Stimulated activated CD4-positive, alpha-beta T cell treated with anti-CD3 and anti-CD28 coated beads, Interleukin-12 subunit alpha, Interleukin-12 subunit beta, amount 100 ng/mL, for 24 hours (primary cell): ENCODE measurements at places on chromosomes 2 and 18.
A peak's percentile ranks its signal among the peaks of the same experiment; 100 is the strongest.

GRCh38 chr2:197838579-197838978, 34.2 kb downstream of the PLCL1 start:
- DNase-seq = no peak

DNA sequence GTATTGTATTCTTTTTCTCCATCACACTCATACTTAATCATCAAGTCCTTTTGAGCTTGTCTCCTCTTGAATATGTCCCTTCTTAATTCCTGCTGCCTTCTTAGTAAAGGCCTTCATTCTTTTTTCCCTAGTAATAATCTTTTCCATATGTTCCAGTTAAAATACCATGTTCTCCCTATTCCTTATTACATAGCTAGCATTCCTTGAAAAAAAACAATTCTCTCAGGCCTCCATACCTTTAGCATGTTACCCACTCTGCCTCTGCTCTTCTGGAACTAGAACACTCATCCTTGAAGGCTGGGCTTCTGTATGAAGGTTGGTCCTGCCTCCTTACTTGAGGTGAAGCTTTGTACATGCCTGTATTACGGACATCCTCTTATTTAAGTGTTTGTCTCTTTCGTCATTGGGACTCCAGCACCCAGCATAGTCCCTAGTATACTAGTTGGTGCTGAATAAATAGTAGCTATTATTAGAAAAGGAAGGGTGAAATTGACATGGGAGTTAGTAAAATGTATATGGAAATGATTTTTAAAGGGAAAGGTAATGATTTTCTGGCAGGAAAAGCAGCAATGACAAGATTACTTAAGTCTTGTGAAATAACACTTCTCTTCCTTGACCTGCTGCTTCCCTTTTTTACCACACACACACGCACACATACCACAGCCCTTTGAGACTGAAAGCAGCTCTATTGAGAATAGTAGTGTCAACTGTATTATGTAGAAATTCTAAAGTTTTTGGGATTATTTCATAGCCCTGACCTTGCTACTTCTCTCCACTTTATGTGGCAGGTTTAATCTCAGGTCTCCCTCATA, 45.6 kb downstream of the REL start:
- DNase-seq = no peak

GRCh38 chr2:29951576-29951975, 30.2 kb upstream of the ALK start:
- no peak for DNase-seq

- no peak for DNase-seq
Observed at GRCh38 chr18:11986061-11986460, 4.8 kb downstream of the IMPA2 start.

DNA sequence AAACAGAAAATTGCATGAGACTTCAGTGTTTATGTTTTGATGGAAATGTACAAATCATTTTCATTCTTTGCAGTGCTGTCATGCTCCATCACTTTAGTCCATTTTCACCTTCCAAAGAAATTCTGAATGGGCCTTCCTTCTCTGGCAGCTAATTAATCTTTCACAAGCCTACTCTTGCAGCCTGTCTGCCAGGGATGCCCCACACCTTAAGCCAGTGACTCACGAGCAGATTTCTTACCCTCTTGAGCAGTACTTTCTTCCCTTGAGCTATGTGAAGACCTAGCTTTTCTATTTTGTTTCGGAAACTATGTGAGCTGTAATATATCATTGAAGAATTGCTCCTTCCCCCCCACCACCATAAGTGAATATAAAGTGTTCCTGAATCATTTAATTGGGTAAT, 404.3 kb upstream of the VWC2L start:
- DNase-seq = no peak

DNA sequence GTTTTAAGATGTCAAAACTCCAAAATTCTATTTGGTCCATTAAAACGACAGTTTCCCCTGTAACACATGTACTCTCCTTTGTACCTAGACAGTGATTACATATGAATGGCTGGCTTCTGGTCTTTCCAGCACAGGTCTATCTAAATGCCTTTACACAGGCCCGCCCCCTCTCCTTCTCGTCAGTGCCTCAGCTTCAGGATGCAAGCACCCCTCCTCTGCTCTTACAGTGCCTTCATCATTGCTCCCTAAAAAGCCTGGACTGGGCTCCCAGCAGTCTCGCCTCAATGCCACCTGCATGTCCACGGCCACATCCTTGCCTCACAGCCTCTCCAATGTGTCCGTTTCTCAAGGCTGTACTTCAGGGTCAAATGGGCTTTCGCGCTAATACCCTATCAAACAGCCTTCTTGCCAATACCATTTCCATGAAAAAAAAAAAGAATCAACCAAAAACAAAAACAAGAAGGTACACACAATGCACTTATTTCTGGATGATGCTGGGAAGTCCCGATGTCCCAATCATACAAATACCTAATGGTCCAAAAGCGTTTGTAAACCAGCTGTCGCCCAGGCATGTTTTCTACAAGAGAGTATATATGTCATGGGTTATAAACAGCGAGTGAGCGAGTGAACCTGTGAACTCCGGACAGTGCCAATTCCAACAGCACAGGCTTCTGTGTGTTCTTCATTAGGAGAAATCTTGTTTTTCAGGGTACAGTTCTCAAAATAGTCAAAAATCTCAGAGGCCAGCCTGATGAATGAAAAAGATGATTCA, 77.2 kb downstream of the EIPR1 start:
- DNase-seq = no peak

DNA sequence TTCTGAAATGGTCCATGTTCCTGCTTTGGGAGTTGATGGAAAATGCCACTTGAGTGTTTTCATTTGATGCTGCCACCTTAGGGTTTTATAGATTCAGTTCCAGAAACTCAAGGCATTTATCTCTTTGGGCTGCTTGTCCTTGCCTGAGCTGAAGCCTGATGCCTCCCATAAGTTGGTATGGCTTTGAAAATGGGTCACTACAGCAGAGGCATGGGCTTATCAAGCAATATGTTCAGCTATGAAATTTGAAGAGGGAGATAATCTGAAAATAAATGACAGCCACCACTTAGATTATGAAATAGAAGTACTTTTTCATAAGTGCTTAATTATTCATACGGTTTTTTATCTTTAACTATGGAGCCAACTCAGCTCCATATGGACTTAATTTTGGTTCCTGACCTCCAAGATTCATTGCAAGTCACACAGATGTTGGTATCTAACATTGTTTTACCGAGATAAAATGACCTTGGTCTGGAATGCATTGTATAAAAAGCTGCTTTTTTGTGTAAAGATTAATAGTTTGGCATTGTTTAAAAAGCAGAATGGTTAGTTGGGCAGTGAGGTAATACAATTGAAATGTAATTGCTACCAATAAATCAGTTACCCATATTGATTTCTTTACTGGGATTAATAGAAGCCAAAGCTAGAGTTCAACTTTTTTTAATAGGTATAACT, 4.5 kb downstream of the SLC14A1 start:
- DNase-seq = no peak

DNA sequence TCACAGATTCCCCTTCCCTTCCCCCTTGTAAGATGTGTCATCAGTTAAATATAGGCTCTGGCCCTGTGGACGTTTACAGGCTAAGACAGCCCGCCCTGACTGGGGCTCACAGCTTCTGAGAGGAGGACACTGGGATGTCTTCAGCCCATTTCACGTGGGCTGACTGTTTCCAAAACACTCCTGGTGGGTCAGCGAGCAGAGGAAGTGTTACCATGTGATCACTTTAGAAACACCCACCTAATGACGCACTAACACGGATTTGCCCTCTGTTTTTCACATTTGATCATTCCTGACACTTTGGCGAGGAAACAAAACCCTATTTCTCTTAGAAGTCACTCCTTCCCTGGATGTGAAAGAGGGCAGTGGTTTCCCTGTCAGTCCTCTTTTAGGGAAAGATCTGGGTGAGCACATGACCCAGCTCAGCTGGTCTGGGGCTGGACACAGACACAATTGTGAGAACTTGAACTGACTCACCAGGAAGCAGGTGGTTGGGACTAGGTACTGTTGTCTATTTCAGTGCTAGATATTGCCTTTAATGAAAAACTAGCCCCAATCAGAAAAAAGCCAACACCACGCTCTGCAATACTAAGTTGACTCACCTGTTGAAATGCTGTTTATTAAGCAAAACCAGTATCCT, 38.8 kb downstream of the BMP10 start:
- peak; percentile 35 for DNase-seq

- DNase-seq = no peak
Observed at GRCh38 chr18:62587689-62588088, 64.9 kb downstream of the ZCCHC2 start.

GRCh38 chr18:22223254-22223964, 54.0 kb downstream of the GATA6 start:
- DNase-seq = no peak

DNA sequence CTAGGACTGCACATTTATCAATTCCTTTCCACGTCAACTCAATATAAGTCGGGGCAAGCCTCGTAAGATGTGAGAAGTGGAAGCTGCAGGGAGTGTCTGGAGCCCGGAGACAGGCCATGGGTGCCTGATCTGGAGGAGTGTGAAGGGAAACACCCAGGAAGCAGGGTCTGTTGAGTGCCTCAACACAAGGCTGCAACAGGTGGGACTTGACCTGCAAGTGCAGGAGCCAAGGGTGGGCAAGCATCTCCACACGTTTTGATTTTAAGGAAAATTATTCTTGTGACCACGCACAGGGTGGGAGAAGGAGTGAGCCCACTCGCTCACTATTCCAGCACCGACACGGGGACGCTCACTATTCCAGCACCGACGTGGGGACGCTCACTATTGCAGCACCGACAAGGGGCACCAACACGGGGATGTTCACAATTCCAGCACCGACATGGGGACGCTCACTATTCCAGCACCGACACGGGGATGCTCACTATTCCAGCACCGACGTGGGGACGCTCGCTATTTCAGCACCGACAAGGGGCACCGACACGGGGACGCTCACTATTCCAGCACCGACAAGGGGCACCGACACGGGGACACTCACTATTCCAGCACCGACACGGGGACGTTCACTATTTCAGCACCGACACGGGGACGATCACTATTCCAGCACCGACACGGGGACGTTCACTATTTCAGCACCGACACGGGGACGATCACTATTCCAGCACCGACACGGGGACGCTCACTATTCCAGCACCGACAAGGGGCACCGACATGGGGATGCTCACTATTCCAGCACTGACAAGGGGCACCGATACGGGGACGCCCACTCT, 197.3 kb downstream of the EIPR1 start:
- DNase-seq = no peak

- no peak for DNase-seq
Observed at GRCh38 chr2:36967236-36967876, 1.0 kb upstream of the STRN start.

- DNase-seq = no peak
Observed at GRCh38 chr2:113838744-113839444, 51.0 kb upstream of the ACTR3 start.

DNA sequence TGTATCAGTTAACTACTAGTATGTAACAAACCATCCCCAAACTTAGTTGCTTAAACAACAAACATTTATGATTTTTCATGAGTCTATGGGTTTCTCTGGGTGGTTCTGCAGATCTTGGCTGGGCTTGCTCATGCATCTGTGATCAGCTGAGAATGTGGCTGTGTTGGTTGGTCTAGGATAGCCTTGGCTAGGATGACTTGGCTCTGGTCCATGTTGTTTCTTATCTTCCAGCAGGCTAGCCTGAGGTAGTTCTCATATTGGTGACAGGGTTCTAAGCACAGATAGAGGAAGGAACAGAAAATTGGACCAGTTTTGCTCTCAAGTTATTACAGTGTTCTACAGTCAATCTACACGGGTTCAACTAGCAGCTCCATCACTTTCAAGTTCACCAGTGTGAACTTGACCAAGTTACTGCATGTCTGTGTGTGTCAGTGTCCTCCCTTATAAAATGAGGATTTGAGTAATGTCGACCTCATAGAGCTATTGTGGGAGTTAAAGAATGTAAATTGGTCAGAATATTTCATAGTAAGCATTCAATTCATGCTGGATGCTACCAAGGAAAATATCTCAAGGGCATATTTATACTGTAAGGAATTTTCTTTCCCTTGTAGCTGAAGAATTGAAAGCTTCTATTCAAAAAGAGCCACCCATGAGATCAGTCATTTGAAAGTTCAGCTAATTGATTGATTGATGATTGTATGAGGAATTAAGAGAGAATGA, 65.3 kb downstream of the MYO3B start:
- no peak for DNase-seq
